ENCODE measurements at places on chromosomes 6 and 20. TPM values are rescaled to one million over a fixed set of nuclear protein-coding genes. Genes with fewer than 3 reads are reported as not detected.

Gene IL20RA
- total RNA-seq: not detected

Gene DOK5
- total RNA-seq: not detected

Gene MLN
- total RNA-seq: not detected

Gene KIF3B
- 26.9 TPM for total RNA-seq

Gene OVOL2
- total RNA-seq: not detected

Gene SLC35F1
- total RNA-seq: not detected

Gene PLCB4
- total RNA-seq: 19.5 TPM

Gene SLC17A1
- total RNA-seq: 0.16 TPM

Gene COL9A3
- 0.96 TPM for total RNA-seq

Gene CALHM4
- total RNA-seq: not detected

Gene CRISP3
- not detected for total RNA-seq

Gene LST1
- 0.36 TPM for total RNA-seq

Gene WFDC5
- not detected for total RNA-seq

Gene SLC22A16
- not detected for total RNA-seq

Gene TENT5A
- 0.68 TPM for total RNA-seq

Gene MAS1
- not detected for total RNA-seq

Gene HNF4A
- 15.1 TPM for total RNA-seq

Gene LY86
- not detected for total RNA-seq

Gene CBLN4
- total RNA-seq: not detected

Gene LY6G6F
- not detected for total RNA-seq

Gene HLA-DMA
- total RNA-seq: 2.6 TPM

Gene TAGAP
- total RNA-seq: not detected

Gene AGER
- total RNA-seq: 1.3 TPM

Gene CTCFL
- total RNA-seq: not detected

Gene CAGE1
- total RNA-seq: not detected

Gene GCNT2
- total RNA-seq: 4.9 TPM

Gene LTA
- 0.12 TPM for total RNA-seq

Gene SMIM13
- total RNA-seq: 16.3 TPM

Gene HLA-B
- 23.8 TPM for total RNA-seq

Gene CTAGE9
- total RNA-seq: not detected

Gene HSD17B8
- 11.5 TPM for total RNA-seq

Gene CLIC5
- total RNA-seq: not detected

Gene PRR18
- total RNA-seq: 0.06 TPM

Gene TBP
- 16.3 TPM for total RNA-seq

Gene PDE7B
- total RNA-seq: 0.92 TPM

Gene ABHD16B
- total RNA-seq: not detected

Gene APCDD1L
- 0.07 TPM for total RNA-seq

Gene SCRT2
- total RNA-seq: not detected

Gene SNAP91
- total RNA-seq: 0.07 TPM

Gene GNAS-AS1
- total RNA-seq: not detected

Gene CST4
- total RNA-seq: not detected

Gene LIN28B
- total RNA-seq: 1.2 TPM

Gene DZANK1
- total RNA-seq: 2.5 TPM

Gene OARD1
- total RNA-seq: 17.0 TPM

Gene GMPR
- 6.0 TPM for total RNA-seq

Gene ARFRP1
- total RNA-seq: 35.5 TPM
